ENCODE measurements at places on chromosomes 16 and 17.

- DNase-seq = no peak
Observed at GRCh38 chr17:68013385-68013784, 17.1 kb upstream of the C17orf58 start.

DNA sequence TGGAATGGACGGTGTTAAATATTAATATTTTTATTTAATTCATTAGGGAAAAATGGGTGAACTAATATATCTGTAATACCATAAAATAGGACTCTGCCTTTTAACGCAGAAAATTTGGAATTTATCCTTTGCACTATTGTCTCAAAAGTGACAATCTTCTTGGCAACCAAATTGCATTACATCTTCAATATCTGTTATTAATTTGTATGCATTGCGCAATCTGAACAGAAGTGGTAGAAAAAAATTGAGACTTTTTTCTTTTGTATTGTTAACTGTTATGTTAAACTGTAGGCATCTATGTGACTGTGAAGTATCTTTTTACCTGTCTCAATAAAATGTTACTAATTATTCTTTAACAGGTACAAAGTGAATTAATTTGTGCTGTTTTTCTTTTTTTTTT is 55.6 kb downstream of the PPM1E start:
- no peak for DNase-seq

- DNase-seq = no peak
Observed at GRCh38 chr16:76297941-76298340, 20.7 kb downstream of the CNTNAP4 start.

DNA sequence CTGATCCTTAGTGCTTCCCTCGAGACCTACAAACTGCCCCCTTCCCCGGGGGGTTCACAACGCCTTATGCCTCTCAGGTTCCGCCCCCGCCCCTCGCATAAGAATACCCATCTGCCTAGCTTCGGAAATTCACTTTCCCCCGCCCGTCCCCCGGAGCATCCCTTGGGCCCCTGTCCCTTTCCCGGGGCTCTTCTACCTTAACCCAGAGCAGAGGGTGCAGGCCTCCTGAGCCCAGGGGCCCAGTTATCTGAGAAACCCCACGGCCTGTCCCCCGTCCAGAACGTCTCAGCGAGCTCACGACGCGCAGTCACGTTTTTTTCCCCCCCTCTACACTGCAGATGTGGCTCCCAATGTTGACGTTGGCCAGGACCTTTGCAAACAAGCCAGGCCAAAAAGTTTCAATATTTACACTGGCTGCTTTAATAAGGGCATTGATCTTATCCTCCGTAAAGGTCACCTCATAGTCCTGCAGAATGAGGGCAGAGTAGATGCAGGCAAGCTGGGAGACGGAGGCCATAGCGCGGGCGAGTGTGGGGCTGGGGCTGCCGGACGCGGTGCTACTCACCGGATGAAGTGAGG is 1.4 kb upstream of the NBR1 start:
- no peak for DNase-seq

- DNase-seq = no peak
Observed at GRCh38 chr16:13994239-13995106, 74.5 kb downstream of the ERCC4 start.
